ENCODE measurements at places on chromosomes 7 and 10. TPM values are rescaled to one million over a fixed set of nuclear protein-coding genes. Genes with fewer than 3 reads are reported as not detected.

PRSS58 gene
- total RNA-seq: not detected

CHN2 gene
- 2.7 TPM for total RNA-seq

OTUD1 gene
- total RNA-seq: 4.2 TPM

ABCB4 gene
- 2.1 TPM for total RNA-seq

ASIC3 gene
- not detected for total RNA-seq

SLC26A5 gene
- not detected for total RNA-seq

HILPDA gene
- 8.7 TPM for total RNA-seq

C10orf62 gene
- total RNA-seq: not detected

NODAL gene
- total RNA-seq: not detected

C10orf67 gene
- not detected for total RNA-seq

CRYGN gene
- not detected for total RNA-seq

GPR37 gene
- not detected for total RNA-seq

TMEM254 gene
- 7.1 TPM for total RNA-seq

Measured in mammary microvascular endothelial cell (primary cell).